Panc1 (cell line): ENCODE measurements at places on chromosomes 4 and X. TPM values are rescaled to one million over a fixed set of nuclear protein-coding genes. Genes with fewer than 3 reads are reported as not detected.

GRCh38 chrX:39822133-39822748 lies 275.5 kb downstream of the BCOR start:
- DNase-seq: no peak
- H3K27ac ChIP-seq: no peak overlapping the region
- no peaks in the 10 kb centered on the region for H3K4me1 ChIP-seq
- no peaks in the 10 kb centered on the region for H3K27me3 ChIP-seq
- H3K4me3 ChIP-seq: no peak overlapping the region

Gene IL3RA
- 0.28 TPM for total RNA-seq

Gene SMR3B
- not detected for total RNA-seq

Gene CT83
- total RNA-seq: not detected

- H3K36me3 ChIP-seq: no peaks in the 10 kb centered on the region
- DNase-seq: no peak
- H3K27me3 ChIP-seq: peaks cover 3% of the 10 kb centered on the region; the same call in 1 of the 2 replicates
Measured at GRCh38 chr4:108512615-108513505, 107.5 kb upstream of the RPL34 start.

GRCh38 chr4:175407926-175408325 lies 404.1 kb downstream of the GPM6A start:
- no peaks in the 10 kb centered on the region for H3K36me3 ChIP-seq
- H3K4me3 ChIP-seq: no peak overlapping the region
- H3K27me3 ChIP-seq: no peaks in the 10 kb centered on the region
- no peak for DNase-seq
- H3K4me1 ChIP-seq: no peaks in the 10 kb centered on the region

- no peak overlapping the region for H3K27ac ChIP-seq
- H3K36me3 ChIP-seq: no peaks in the 10 kb centered on the region
- H3K4me1 ChIP-seq: no peaks in the 10 kb centered on the region
- no peaks in the 10 kb centered on the region for H3K27me3 ChIP-seq
- H3K4me3 ChIP-seq: no peak overlapping the region
- DNase-seq: no peak
Measured at GRCh38 chrX:135531813-135532212, 11.4 kb downstream of the INTS6L start.

Gene TBC1D1
- 56.0 TPM for total RNA-seq

DNA sequence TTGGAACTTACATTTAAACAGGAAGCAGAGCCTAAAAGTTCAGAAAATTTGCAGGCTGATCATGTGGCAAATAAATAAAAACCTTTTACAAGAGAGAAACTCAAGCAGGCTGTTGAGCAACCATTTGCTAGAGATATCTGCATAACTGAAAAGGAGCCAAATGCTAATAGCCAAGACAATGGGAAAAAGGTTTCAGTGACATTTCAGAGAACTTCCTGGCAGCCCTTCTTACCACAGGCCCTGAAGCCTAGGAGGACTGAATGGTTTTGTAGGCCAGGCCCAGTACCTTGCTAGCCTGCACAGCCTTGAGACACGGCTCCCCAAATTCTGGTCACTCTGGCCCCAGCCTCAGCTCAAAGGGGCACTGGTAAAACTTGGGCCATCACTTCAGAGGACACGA lies 945.1 kb downstream of the ADGRL3 start:
- H3K4me1 ChIP-seq: no peaks in the 10 kb centered on the region
- no peak overlapping the region for H3K27ac ChIP-seq
- DNase-seq: no peak
- H3K4me3 ChIP-seq: no peak overlapping the region

Gene EDNRA
- total RNA-seq: 0.13 TPM

Gene PLP1
- 0.13 TPM for total RNA-seq

Gene GPC4
- total RNA-seq: 1.4 TPM

GRCh38 chr4:174217273-174218126 lies 66.0 kb downstream of the FBXO8 start:
- H3K27ac ChIP-seq: no peak overlapping the region
- peak overlapping the region; percentile 51 for H3K4me3 ChIP-seq
- H3K36me3 ChIP-seq: no peaks in the 10 kb centered on the region

- H3K4me3 ChIP-seq: no peak overlapping the region
- no peaks in the 10 kb centered on the region for H3K36me3 ChIP-seq
- DNase-seq: no peak
- no peaks in the 10 kb centered on the region for H3K27me3 ChIP-seq
- no peak overlapping the region for H3K27ac ChIP-seq
- no peaks in the 10 kb centered on the region for H3K4me1 ChIP-seq
Measured at GRCh38 chr4:38539501-38539900, 124.5 kb upstream of the KLF3 start.

Gene EVC
- 12.1 TPM for total RNA-seq

- no peak overlapping the region for H3K4me3 ChIP-seq
- no peaks in the 10 kb centered on the region for H3K4me1 ChIP-seq
- no peaks in the 10 kb centered on the region for H3K27me3 ChIP-seq
- DNase-seq: no peak
- no peaks in the 10 kb centered on the region for H3K36me3 ChIP-seq
Measured at GRCh38 chrX:56762220-56762619, 33.2 kb downstream of the NBDY start.

Gene GASK1B
- total RNA-seq: 1.1 TPM

DNA sequence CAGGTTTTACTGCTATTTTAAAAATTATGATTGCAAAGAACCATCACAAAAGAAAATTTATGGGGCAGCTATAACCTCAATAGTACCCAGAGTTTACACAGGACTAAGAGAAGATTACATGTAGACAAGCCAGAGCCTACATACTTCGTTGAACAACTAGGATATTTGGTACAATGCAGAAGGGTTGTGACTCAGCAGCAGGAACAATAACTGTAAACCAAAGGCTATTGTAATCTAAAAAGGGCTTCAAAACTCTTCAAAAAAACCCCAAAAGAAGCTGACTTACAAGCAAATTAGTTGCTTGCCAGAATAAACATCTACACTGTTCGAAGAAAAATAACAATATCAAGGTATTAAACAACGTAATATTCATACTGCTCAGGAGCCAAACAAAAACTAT lies 618.0 kb downstream of the STPG2 start:
- H3K27me3 ChIP-seq: no peaks in the 10 kb centered on the region
- no peaks in the 10 kb centered on the region for H3K36me3 ChIP-seq
- no peak overlapping the region for H3K4me3 ChIP-seq
- no peaks in the 10 kb centered on the region for H3K4me1 ChIP-seq

Gene PDGFC
- 14.5 TPM for total RNA-seq

DNA sequence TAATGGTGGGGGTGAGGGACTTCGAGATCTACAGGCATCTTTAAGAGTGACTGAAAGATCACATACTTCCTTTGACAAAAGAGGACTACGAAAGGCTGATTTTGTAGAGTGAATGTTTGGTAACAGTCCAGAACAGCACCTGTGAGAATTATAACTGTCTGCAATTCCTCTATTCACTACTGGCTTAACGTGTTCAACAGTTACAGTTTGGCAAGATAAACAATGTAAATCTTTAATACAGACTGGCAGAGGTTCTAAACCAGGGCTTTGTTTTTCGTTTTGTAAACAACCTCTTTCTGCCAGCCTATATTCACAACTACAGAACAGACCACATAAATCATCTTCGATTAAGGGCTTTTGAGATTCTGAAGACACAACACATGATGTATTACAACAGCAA lies 66.9 kb downstream of the NCAPG start:
- H3K27ac ChIP-seq: no peak overlapping the region
- no peaks in the 10 kb centered on the region for H3K36me3 ChIP-seq
- H3K27me3 ChIP-seq: no peaks in the 10 kb centered on the region
- H3K4me3 ChIP-seq: no peak overlapping the region
- no peak for DNase-seq

GRCh38 chrX:6449946-6450345 lies 85.0 kb downstream of the VCX3A start:
- no peaks in the 10 kb centered on the region for H3K36me3 ChIP-seq
- no peaks in the 10 kb centered on the region for H3K4me1 ChIP-seq
- H3K27me3 ChIP-seq: no peaks in the 10 kb centered on the region
- no peak for DNase-seq

Gene PTCHD1
- 1.4 TPM for total RNA-seq

Gene TLR6
- 1.1 TPM for total RNA-seq

Gene MAP9
- total RNA-seq: 9.8 TPM

DNA sequence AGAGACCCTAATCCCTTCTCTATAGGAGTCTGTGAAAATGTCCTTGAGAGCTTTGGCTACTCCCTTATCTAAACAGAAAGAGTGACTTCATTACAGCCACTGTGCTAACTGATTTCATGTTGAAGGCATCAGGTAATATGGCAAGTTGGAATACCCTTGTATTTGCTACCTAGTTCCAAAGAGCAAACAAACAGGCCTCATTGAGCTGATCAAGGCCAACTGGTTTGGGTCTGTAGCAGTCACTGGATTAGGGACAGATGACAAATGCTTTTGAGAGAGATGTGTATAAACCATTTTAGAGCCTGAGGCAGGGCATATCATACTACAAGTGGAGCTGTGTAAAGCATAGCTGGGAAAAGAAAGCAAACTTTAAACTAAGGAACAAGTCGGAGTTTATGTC lies 22.9 kb upstream of the PDLIM5 start:
- H3K4me1 ChIP-seq: no peaks in the 10 kb centered on the region
- DNase-seq: no peak
- H3K27me3 ChIP-seq: no peaks in the 10 kb centered on the region
- H3K4me3 ChIP-seq: no peak overlapping the region
- H3K27ac ChIP-seq: no peak overlapping the region

Gene SPATA4
- not detected for total RNA-seq

GRCh38 chr4:146368209-146368608 lies 153.5 kb downstream of the SLC10A7 start:
- H3K27ac ChIP-seq: no peak overlapping the region
- no peaks in the 10 kb centered on the region for H3K27me3 ChIP-seq
- H3K4me3 ChIP-seq: no peak overlapping the region
- H3K36me3 ChIP-seq: no peaks in the 10 kb centered on the region
- no peaks in the 10 kb centered on the region for H3K4me1 ChIP-seq
- DNase-seq: no peak

DNA sequence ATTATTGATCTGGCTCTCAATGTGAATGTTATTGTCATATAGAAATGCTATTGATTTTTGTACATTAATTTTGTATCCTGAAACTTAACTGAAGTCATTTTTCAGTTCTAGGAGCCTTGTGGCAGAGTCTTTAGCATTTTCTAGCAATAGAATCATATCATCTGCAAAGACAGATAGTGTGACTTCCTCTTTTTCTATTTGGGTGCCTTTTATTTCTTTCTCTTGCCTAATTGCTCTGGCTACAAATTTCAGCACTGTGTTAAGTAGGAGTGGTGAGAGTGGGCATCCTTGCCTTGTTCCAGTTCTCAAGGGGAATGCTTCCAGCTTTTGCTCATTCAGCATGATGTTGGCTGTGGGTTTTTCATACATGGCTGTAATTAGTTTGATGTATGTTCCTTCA lies 102.7 kb downstream of the SH3BGRL start:
- no peak overlapping the region for H3K4me3 ChIP-seq
- DNase-seq: no peak
- H3K36me3 ChIP-seq: no peaks in the 10 kb centered on the region
- H3K4me1 ChIP-seq: no peaks in the 10 kb centered on the region
- H3K27me3 ChIP-seq: no peaks in the 10 kb centered on the region

Gene SPIN4
- 11.4 TPM for total RNA-seq

DNA sequence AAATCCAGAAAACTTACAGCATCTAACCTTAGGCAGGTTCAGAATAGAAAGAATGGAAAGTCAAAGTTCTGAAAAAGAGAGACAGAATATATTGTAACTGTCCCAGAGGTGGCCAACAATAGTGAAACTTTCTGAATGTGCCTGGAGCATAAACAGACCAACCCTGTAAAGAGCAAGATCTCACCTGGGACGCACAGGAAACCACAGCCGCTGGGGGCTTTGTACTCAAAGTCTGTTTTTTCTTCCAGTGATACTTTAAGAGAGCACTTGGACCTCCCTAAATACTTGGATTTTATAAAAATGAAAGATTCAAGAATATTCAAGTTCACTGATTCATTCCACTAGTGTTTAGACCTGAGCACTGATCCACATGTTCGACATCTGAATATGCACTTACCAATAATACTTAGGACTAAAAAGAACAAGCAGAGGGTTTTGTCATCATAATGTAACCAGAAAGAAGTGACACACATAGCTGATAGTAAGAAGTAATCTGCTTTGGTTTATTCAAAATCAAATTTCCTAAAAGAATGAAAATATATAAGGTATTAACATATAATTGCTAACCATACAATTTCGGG lies 35.3 kb downstream of the ARAP2 start:
- no peak for DNase-seq
- H3K4me1 ChIP-seq: no peaks in the 10 kb centered on the region
- H3K36me3 ChIP-seq: no peaks in the 10 kb centered on the region
- H3K27me3 ChIP-seq: no peaks in the 10 kb centered on the region
- H3K27ac ChIP-seq: no peak overlapping the region

Gene RNF113A
- total RNA-seq: 23.4 TPM

Gene REELD1
- total RNA-seq: not detected

GRCh38 chr4:147566762-147567161 lies 50.4 kb upstream of the TMEM184C start:
- no peak for DNase-seq
- no peak overlapping the region for H3K27ac ChIP-seq
- no peaks in the 10 kb centered on the region for H3K27me3 ChIP-seq
- H3K4me1 ChIP-seq: no peaks in the 10 kb centered on the region
- H3K36me3 ChIP-seq: no peaks in the 10 kb centered on the region

DNA sequence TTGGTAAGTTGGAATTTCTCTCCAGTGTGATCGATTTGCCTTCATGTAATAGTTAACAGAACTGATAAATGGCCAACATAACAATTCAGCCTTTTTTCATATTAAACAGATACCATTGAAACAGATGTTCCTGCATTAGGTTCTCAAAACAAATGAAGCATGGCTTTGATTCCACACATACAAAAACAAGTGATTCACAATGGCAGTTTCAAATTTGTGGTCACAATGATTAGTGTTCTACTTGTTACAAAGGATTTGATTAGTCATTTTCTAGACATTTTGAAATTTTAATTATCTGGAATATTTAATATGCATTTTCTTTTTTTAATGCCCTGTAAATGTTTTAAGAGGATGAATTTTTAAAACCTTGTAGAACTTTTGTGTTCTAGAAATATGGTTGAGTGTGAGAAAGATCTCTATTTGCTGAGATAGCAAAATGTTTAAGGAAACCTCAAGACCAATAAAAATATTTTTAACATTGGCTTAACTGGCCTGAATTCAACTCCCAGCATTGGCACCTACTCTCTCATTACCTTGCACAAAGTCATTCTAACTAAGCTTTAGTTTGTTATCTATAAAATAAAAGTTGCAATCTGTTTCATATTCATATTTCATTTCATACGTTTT lies 18.9 kb upstream of the GLRA3 start:
- H3K36me3 ChIP-seq: no peaks in the 10 kb centered on the region
- H3K4me3 ChIP-seq: no peak overlapping the region
- H3K27me3 ChIP-seq: no peaks in the 10 kb centered on the region
- no peaks in the 10 kb centered on the region for H3K4me1 ChIP-seq
- H3K27ac ChIP-seq: no peak overlapping the region

- no peak for DNase-seq
- H3K4me1 ChIP-seq: no peaks in the 10 kb centered on the region
- H3K36me3 ChIP-seq: no peaks in the 10 kb centered on the region
- H3K27me3 ChIP-seq: no peaks in the 10 kb centered on the region
- H3K4me3 ChIP-seq: no peak overlapping the region
- no peak overlapping the region for H3K27ac ChIP-seq
Measured at GRCh38 chr4:174215961-174216680, 67.3 kb downstream of the FBXO8 start.

- H3K4me1 ChIP-seq: no peaks in the 10 kb centered on the region; the same call in 1 of the 2 replicates
- no peak overlapping the region for H3K4me3 ChIP-seq
- DNase-seq: no peak
- no peaks in the 10 kb centered on the region for H3K36me3 ChIP-seq
- H3K27ac ChIP-seq: no peak overlapping the region
Measured at GRCh38 chr4:101981756-101982155, 191.2 kb downstream of the BANK1 start.

- no peaks in the 10 kb centered on the region for H3K27me3 ChIP-seq
- no peak for DNase-seq
- no peak overlapping the region for H3K27ac ChIP-seq
- H3K36me3 ChIP-seq: no peaks in the 10 kb centered on the region
Measured at GRCh38 chr4:46404981-46405380, 15.1 kb upstream of the GABRA2 start.

GRCh38 chr4:107705742-107706556 lies 14.1 kb downstream of the PAPSS1 start:
- no peaks in the 10 kb centered on the region for H3K36me3 ChIP-seq
- no peaks in the 10 kb centered on the region for H3K27me3 ChIP-seq
